Endodermal cell (in vitro differentiated cells): ENCODE measurements at places on chromosomes 12 and 14.

DNA sequence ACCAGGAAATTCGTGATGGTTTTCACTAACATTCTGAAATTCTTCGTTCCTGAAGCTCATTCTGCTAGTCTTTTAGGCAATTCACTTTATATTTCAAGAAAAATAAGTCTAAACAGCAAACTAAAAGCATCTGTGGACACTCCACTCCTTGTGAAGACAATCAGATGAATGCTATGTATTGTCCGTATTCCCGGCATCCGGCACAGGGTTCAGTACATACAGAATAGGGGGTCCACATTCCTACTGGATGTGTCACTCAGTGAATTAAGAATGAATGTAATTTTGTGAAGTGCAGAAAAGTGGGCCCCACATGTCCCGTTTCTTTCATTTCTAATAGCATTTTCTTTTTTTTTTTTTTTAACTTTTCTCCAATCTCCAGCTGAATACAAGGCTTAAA lies 241.3 kb downstream of the GRIN2B start:
- H3K4me3 ChIP-seq: no peak overlapping the region
- H3K36me3 ChIP-seq: no peaks in the 10 kb centered on the region
- no peak for DNase-seq
- H3K4me1 ChIP-seq: peaks cover under 1% of the 10 kb centered on the region
- H3K27ac ChIP-seq: peak overlapping the region; percentile 12
- peaks cover 27% of the 10 kb centered on the region for H3K27me3 ChIP-seq

DNA sequence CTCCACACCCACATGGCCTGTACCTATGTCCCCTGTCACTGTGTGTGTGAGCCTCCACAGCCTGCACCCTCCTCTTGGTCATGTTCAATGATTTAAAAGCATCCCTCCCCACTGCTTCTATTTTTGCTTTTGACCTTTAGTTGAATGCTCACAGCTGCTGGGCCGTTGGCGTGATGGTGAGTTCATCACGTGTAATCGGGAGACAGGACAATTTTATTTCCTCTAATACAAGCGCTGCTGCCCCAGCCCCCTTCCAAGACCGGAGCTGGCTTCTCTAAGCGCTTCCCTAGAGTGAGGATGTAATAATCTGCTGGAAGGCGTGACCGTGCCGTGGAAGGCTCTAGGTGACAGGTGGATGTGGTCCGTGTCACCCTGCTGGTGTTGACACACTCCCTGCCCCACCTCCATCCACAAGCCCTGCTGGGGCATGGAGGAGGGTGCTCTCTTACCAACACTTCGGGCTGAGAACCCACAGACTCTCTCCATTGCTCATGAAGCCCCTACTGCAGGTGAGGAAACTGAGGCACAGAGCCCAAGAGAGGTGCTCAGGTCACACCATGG lies 25.4 kb downstream of the CCDC85C start:
- peaks cover 6% of the 10 kb centered on the region for H3K36me3 ChIP-seq
- H3K4me3 ChIP-seq: no peak overlapping the region
- peaks cover 51% of the 10 kb centered on the region for H3K4me1 ChIP-seq
- no peak for DNase-seq

DNA sequence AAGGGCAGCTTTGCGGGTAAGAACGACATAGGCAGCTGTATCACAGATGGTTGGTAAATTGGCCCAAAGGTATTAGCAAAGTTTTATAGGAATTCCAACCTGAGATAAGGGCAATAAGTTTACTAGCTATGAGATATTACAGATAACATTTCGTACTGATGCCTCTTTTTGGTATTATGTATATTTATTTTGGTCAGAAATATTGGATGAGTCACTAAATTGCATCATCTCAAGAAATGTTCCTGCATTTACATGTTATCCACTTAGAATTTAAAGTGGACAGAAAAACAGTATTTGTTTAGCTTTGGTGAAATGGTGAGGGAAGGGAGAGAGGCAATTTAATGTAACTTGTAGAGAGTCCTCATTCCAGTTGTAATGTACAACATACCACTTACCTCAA lies 65.1 kb upstream of the PZP start:
- no peak for DNase-seq
- no peaks in the 10 kb centered on the region for H3K4me1 ChIP-seq
- no peak overlapping the region for H3K27ac ChIP-seq
- H3K27me3 ChIP-seq: no peaks in the 10 kb centered on the region

- H3K4me3 ChIP-seq: no peak overlapping the region
- no peaks in the 10 kb centered on the region for H3K4me1 ChIP-seq
- no peaks in the 10 kb centered on the region for H3K36me3 ChIP-seq
Measured at GRCh38 chr14:62209287-62209899, 447.2 kb downstream of the SNAPC1 start.

GRCh38 chr12:57603815-57604453 lies 690 bp upstream of the DTX3 start:
- no peaks in the 10 kb centered on the region for H3K27me3 ChIP-seq
- H3K4me3 ChIP-seq: peak overlapping the region; percentile 82
- DNase-seq: peak; percentile 83
- peaks cover 7% of the 10 kb centered on the region for H3K4me1 ChIP-seq
- H3K27ac ChIP-seq: no peak overlapping the region
- peaks cover 45% of the 10 kb centered on the region for H3K36me3 ChIP-seq

DNA sequence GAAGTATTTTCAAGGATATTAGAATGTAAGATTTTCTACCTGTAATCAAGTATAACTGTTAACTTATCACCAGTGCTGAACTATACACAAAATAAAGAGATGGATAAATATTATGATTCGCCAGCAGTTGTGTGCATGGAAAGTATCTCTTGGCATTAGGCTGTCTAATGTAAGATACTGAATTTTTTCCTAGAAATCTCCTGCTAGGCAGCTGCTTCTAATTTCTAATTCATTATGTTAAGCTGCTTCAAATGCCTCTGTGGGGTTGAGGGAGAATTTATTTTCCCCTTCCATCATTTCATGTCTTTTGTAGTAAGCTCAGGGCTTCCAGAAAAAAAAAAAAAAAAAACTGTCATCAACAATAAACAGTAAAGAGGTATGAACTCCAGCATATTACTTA lies 516.0 kb downstream of the DIO2 start:
- H3K27ac ChIP-seq: no peak overlapping the region
- no peaks in the 10 kb centered on the region for H3K27me3 ChIP-seq
- no peak for DNase-seq
- no peaks in the 10 kb centered on the region for H3K4me1 ChIP-seq
- H3K36me3 ChIP-seq: no peaks in the 10 kb centered on the region

DNA sequence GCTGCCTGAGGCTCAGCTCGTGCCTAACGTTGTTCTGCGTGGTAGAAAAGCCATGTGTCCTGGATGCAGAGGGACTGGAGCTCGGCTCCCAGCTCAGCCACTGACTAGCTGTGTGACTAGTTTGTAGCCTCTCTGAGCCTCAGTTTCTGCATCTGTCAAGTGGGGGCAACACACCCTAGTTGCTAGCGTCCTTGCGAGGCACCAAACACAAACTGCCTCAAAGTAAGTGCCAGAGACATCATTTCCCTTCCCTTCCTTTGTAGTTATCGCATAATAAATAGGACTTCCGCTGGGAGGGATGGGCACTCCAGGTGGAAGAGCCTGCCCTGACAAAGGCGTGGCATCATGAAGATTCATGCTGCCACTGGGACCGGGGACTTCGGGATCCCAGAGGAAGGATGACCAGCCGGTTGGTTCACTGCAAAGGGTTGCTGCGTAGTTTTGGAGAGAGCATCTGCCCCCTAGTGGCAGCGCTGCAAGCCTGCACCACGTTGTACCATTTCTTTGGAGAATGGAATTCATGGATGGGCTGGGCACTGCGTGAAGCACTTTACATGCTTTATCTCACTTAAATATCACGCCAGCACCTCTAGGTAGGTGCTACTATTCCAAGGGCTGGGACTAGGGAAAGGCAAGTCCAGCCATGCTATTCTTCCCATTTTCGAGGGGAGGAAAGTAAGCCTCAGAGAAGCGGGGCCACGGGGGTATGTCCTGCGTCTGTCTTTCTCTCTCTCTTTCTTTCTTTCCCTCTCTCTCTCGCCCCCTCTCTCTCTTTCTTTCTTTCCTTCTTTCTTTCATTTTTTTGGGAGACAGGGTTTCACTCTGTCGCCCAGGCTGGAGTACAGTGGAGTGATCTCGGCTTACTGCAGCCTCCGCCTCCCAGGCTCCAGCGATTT lies 4.6 kb downstream of the CCDC197 start:
- DNase-seq: peak; percentile 87
- H3K36me3 ChIP-seq: no peaks in the 10 kb centered on the region
- H3K27ac ChIP-seq: no peak overlapping the region
- H3K4me3 ChIP-seq: no peak overlapping the region
- no peaks in the 10 kb centered on the region for H3K4me1 ChIP-seq

- no peak overlapping the region for H3K4me3 ChIP-seq
- H3K27ac ChIP-seq: no peak overlapping the region
- H3K36me3 ChIP-seq: no peaks in the 10 kb centered on the region
- H3K4me1 ChIP-seq: peaks cover 11% of the 10 kb centered on the region
- H3K27me3 ChIP-seq: no peaks in the 10 kb centered on the region
Measured at GRCh38 chr14:82562881-82563280, 1029.2 kb upstream of the SEL1L start.

DNA sequence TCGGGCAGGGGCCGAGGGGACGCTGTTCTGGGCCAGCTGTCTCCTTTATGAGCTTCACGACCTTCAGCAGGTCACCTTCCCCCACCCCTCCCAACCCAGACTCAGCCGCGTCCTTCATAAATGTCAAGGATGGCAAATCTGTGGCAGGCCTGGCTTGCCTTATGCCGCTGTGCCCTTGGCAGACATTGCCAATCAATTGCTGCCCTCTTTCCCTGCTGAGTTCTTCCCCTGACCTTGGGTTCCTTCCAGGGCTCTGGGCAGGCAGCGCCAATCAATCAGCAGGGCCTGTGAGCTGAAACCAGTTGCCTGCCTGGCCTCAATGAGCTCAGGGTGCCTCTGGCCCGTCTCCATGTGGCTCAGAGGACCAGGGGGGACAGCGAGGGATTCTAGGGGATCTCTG lies 7.7 kb downstream of the FAM222A start:
- peaks cover 19% of the 10 kb centered on the region for H3K4me1 ChIP-seq
- H3K27ac ChIP-seq: no peak overlapping the region
- H3K4me3 ChIP-seq: no peak overlapping the region
- peaks cover 22% of the 10 kb centered on the region for H3K36me3 ChIP-seq
- no peak for DNase-seq

- H3K4me3 ChIP-seq: no peak overlapping the region
- peaks cover 17% of the 10 kb centered on the region for H3K4me1 ChIP-seq
- no peaks in the 10 kb centered on the region for H3K27me3 ChIP-seq
- no peak for DNase-seq
- H3K36me3 ChIP-seq: peaks cover 21% of the 10 kb centered on the region
- peak overlapping the region; percentile 20 for H3K27ac ChIP-seq
Measured at GRCh38 chr12:42473130-42473529, 116.4 kb downstream of the PRICKLE1 start.

DNA sequence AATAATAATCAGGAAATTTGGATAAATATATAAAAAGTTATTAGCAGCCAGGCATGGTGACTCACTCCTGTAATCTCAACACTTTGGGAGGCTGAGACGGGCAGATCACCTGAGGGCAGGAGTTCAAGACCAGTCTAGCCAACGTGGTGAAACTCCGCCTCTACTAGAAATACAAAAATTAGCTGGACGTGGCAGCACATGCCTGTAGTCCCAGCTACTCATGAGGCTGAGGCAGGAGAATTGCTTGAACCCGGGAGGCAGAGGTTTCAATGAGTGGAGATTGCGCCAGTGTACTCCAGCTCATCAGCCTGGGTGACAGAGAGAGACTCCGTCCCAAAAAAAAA lies 64.5 kb downstream of the SYT1 start:
- no peaks in the 10 kb centered on the region for H3K36me3 ChIP-seq
- no peaks in the 10 kb centered on the region for H3K4me1 ChIP-seq
- no peak for DNase-seq
- no peak overlapping the region for H3K4me3 ChIP-seq

GRCh38 chr12:111953455-111953854 lies 59.5 kb downstream of the TMEM116 start:
- no peak overlapping the region for H3K4me3 ChIP-seq
- no peaks in the 10 kb centered on the region for H3K4me1 ChIP-seq
- H3K36me3 ChIP-seq: peaks cover 9% of the 10 kb centered on the region
- H3K27ac ChIP-seq: no peak overlapping the region
- no peak for DNase-seq

GRCh38 chr14:22433069-22433468 lies 156.0 kb downstream of the DAD1 start:
- no peak overlapping the region for H3K4me3 ChIP-seq
- peak; percentile 10 for DNase-seq
- H3K4me1 ChIP-seq: no peaks in the 10 kb centered on the region
- no peaks in the 10 kb centered on the region for H3K36me3 ChIP-seq
- H3K27me3 ChIP-seq: peaks cover 18% of the 10 kb centered on the region

DNA sequence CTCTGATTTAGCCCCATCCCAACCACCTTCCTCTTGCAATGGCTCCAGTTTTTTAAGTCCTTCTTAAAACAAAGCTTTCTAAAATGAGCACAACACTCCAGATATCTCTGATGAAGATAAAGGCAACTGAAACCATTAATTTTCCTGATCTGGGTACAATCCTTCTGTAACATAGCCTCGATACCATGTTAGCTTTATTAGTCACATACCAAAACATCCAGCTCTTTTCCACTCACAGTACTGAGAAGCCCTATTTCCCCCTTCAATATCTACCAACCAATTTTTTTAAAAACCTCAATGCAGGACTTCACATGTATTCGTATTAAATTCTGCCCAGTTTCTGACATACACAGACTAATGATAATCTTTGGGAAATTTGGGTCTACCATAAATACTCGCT lies 105.9 kb downstream of the MED13L start:
- no peak for DNase-seq
- H3K27ac ChIP-seq: no peak overlapping the region
- H3K36me3 ChIP-seq: no peaks in the 10 kb centered on the region

DNA sequence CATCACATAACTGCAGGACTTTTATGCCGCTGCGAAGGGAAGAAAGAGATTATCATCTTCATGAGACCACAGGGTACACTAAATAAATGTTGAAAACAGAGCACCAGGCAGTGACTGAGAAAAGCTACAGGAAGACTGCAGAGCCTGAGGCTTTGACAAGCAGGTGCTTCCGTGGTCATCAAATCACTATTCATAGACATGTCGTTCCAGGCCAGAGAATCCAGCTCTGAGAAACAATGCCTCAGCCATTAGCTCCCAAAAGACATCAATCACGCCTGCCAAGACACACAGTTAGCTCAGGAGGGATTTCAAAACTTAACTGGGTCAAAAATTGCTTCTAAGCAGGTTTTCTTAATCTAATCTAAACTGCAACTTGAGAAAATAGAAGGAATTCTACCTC lies 47.2 kb upstream of the GARIN6 start:
- no peak for DNase-seq
- H3K4me1 ChIP-seq: no peaks in the 10 kb centered on the region
- no peaks in the 10 kb centered on the region for H3K27me3 ChIP-seq

- H3K27ac ChIP-seq: no peak overlapping the region
- H3K27me3 ChIP-seq: peaks cover 18% of the 10 kb centered on the region
- peaks cover 19% of the 10 kb centered on the region for H3K4me1 ChIP-seq
- DNase-seq: no peak
Measured at GRCh38 chr12:13836099-13836498, 145.3 kb downstream of the GRIN2B start.
